NCI-H226 (cell line): ENCODE measurements at places on chromosomes 16 and 17.

DNA sequence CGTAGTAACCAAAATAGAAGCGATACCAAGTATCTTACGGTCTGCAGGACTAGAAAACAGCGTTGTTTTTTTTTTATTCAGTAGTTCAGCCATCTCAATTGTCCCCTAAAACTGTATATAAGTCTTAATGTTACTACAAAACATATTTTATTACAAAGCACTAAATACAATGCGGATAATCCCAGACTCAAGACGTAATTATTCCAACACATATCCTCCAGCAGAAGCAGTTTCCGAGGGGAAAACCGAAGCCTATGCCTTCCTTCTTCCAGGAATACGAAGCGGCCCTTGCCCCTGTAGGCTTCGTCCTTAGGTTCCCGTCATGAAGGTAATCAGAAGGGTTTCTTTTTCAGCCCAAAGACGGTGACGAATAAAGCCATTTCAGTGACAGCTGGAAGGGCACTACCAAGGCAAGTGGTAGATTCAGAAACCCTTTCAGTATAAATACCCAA is 2.3 kb downstream of the TMEM107 start:
- DNase-seq = no peak

GRCh38 chr17:43019418-43019817 is 2.8 kb downstream of the VAT1 start:
- no peak for DNase-seq

DNA sequence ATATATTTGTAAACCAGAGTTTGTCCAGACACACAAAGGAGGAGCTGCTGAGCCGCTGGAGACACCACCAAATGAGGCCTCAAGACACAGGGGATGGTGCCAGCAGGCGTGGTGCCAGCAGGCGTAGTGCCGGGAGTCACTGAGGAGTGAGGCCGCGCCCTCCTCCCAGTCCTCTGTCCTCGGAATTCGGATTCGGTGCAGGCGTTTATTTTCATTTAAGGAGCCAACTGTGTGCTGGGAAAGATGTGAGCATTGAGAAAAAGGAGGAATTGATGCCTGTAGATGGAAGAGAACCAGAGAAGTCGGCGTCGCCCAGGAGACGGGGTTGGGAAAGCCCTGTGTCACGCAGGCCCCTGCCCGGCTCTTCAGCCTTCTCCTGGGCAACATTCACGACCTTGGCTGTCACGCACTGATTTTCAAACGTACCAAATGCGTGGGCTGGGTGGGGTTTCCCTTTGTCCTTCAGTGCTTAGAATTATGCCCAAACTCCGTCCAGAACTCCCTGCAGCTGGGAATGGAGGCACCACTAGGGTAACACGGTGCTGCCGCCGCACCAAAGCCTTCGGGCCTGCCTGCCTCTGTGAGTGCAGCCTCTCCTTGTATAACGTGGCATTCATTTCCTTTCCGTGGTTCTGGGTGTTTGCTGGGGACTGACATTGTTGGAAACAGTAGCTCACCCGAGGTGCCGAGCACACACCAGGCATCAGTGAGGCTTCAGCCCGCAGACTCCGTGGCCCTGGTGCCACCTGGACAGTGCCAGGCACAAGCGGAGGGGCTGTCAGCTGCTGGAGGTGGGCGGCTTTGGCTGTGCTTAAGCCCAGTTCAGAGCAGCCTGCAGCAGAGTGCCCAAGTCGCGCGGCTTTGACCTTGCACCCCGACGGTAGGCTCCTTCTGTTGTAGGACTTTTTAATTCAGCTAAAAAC is 49.0 kb upstream of the CHMP6 start:
- no peak for DNase-seq

DNA sequence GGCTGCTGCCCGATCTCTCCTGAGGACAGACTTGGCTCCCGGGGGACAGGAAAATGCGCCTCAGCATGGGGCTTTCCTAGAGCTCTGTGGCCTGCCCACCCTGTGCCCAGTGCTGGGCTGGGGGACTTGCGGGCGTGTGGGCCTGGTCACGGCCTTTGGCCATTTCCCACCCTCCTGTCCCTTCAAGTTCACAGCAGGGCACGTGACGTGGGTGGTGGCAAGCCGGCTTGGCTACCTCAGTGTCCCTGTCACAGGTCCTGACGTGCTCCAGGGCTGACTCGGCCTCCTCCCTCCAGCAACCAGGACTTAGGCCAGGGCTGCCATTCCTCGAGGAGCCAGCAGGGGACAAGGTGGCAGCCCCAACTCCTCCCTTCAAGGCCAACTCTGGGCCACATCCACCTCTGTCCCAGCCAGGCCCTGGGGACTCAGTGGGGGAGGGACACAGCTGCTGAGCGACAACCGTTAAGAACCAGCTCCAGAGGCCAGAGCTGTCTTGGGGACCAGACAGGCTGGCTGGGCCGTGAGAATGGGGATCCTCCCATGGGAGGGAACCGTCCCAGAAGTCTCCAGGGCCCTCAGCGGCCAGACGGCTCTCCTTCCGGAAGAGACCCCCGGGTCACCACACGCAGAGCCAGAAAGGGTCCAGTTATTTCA is 981 bp upstream of the UNC13D start:
- peak; percentile 36 for DNase-seq

DNA sequence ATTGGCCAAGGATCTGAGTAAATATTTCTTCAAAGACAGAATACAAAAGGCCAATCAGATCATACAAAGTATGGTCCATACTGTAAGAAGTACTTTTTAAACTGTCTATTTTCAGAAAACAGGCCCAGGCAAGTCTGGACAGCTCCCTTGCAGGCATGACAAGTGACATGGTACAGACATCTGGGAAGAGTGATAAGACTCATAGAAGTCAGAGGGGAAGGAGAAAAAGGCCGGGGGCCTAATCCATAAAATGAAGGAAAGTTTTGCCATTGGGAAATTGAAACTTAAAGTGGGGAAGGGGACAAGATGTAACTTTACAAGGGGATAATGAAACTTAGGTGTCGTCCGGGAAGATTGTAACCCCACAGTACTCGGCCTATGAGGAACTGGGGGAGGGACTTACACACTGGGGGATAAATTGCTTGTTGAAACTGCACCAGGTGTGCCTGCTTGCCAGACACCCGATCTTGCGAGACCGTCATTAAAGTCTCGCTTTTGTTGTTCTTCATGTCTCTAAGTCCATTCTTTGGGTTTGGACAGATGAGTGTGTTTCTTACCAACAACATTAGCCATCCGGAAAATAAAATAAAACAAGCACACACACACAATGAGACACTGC is 684.0 kb downstream of the CDH11 start:
- DNase-seq = no peak

DNA sequence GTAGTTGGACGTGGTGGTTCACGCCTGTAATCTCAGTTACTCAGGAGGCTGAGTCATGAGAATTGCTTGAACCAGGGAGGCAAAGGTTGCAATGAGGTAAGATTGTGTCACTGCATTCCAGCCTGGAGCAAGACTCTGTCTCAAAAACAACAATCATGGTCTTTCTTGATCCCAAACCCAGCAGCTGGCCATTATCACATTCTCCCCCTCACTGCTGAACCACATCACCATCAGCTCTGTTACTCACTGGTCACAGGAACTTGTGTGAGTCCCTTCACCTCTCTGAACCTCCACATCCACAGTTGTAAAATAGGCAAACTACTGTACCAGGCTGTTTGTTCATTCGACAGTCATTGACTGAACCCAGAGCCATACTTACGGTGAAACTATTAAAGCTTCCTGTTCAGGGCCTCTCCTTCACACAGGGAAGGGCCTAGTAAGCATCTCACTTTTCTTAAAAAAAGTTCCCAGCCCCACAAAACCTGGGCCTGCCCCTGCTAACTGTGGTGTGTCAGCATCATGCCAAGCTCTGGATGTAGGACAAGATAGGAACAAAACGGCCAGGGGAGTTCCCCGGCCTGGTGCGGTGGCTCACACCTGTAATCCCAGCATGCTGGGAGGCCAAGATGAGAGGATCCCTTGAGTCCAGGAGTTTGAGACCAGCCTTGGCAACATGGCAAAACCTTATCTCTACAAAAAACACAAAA is 104.7 kb downstream of the COPRS start:
- peak; percentile 93 for DNase-seq

GRCh38 chr16:85245307-85246172 is 133.3 kb upstream of the CIBAR2 start:
- DNase-seq = peak; percentile 62

- no peak for DNase-seq
Observed at GRCh38 chr16:48117217-48118105, 38.3 kb downstream of the ABCC12 start.
